ENCODE measurements at places on chromosomes 11 and 22.

DNA sequence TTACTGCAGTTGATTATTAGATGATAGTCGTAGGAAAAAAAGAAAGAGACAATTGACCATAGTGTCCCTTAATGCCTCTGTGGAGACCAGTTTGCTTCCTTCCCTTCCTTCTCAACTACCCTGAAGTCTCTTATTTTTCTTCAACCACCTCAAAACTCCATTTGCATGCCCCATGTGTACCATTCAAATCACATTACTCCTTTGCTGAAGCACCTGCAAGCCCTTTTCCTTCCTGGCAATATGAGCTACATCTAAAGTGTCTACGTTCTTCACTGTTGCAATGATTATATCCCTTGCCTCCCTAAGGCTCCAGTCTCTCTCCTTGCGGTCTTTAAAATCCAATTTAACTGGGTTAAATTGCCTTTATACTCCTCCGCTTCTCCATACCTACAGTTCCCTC, 867.4 kb upstream of the API5 start:
- no peak for DNase-seq

DNA sequence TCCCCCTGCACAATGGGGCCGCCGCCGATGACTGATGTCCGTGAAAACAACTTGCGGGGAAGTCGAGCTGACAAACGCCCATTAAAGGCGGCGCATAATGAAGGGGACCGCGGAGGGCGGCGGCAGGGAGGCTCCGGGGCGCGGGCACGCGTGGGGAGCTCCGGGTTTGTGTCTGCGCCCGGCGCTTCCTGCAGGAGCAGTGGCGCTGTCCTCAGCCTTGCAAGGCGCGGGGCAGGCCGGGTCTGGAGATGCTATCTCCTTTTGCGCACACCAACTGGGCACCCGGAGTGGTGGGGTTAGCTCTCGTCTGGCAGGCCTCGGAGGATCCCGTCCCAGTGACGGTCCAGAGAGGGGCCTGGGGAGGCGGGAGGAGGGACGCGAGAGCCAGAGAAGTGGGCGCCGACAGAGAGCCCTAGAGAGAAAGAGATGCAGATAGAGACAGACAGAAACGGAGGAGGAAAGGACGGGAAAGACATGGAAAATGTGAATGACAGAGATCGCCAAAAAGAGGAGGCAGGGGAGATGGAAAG, 390 bp upstream of the FGF3 start:
- no peak for DNase-seq

GRCh38 chr11:109770323-109770722, 322.9 kb upstream of the ZC3H12C start:
- DNase-seq, result no peak

- no peak for DNase-seq
Measured at GRCh38 chr22:49621601-49622210, 206.0 kb downstream of the BRD1 start.

GRCh38 chr11:36095716-36096115, 151.9 kb downstream of the LDLRAD3 start:
- no peak for DNase-seq

GRCh38 chr22:31585161-31585859, 76.7 kb downstream of the PISD start:
- DNase-seq, result no peak

Data from kidney glomerular epithelial cell (primary cell).